ENCODE measurements at places on chromosomes 3 and 15. TPM values are rescaled to one million over a fixed set of nuclear protein-coding genes. Genes with fewer than 3 reads are reported as not detected.

Gene FHIT
- total RNA-seq: 90.6 TPM

Gene SCAANT1
- total RNA-seq: 1.4 TPM

- no peaks in the 10 kb centered on the region for H3K36me3 ChIP-seq
- peaks cover under 1% of the 10 kb centered on the region for H3K27me3 ChIP-seq
- DNase-seq: no peak
- H3K27ac ChIP-seq: no peak overlapping the region
- no peak overlapping the region for H3K4me3 ChIP-seq
These were observed 47.6 kb downstream of the GAP43 start for GRCh38 chr3:115670911-115671310.

DNA sequence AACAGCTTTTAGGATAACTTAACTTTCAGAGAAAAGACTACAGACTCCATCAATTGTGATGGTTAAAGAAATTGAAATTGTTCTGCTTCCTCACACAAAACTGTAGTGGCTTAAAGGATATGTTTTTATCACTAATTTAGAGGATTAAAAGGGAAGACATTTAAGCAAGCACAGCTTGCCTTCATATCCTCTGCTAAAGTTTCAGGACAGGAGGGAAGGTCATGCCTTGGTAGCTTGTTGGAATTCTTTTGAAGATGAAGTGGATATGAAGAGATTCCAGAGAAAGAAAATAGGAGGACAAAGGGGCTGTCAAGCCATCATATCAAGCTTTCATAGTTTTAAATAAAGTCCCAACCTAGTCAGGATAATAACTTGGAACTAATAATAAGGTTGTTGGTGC is 33.1 kb downstream of the CCDC80 start:
- H3K27me3 ChIP-seq: peaks cover 9% of the 10 kb centered on the region
- H3K4me3 ChIP-seq: no peak overlapping the region
- H3K4me1 ChIP-seq: no peaks in the 10 kb centered on the region
- DNase-seq: no peak
- H3K36me3 ChIP-seq: no peaks in the 10 kb centered on the region
- no peak overlapping the region for H3K27ac ChIP-seq

Gene SIDT1
- 28.8 TPM for total RNA-seq

- DNase-seq: no peak
- no peaks in the 10 kb centered on the region for H3K27me3 ChIP-seq
- H3K36me3 ChIP-seq: no peaks in the 10 kb centered on the region
- H3K4me1 ChIP-seq: no peaks in the 10 kb centered on the region
- no peak overlapping the region for H3K4me3 ChIP-seq
These were observed 160.2 kb upstream of the LRRN1 start for GRCh38 chr3:3639078-3639477.

DNA sequence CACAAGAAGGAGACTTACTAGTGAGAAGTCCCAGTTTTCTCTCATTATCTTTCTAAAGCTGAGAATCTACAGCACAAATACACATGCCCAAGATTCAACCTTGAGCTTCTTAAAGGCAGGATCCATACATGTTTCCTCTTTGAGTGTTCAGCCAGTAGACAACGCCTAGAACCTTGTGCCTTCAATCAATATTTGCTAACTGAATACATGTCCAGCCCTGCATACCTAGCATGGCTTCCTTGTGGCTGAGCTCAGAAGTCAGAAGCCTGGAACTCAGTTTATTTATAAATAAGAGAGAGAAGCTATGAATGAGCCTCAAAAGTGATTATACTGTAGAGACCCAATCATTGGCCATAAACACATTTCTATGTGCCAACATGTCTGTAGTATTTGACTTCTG is 43.5 kb downstream of the ACP3 start:
- H3K27ac ChIP-seq: no peak overlapping the region
- H3K4me1 ChIP-seq: no peaks in the 10 kb centered on the region
- peaks cover 3% of the 10 kb centered on the region for H3K27me3 ChIP-seq
- DNase-seq: no peak
- no peak overlapping the region for H3K4me3 ChIP-seq

GRCh38 chr15:64909546-64909945 is 2.2 kb upstream of the ANKDD1A start:
- H3K36me3 ChIP-seq: no peaks in the 10 kb centered on the region
- no peak for DNase-seq
- peaks cover 21% of the 10 kb centered on the region for H3K4me1 ChIP-seq
- peaks cover 6% of the 10 kb centered on the region for H3K27me3 ChIP-seq

DNA sequence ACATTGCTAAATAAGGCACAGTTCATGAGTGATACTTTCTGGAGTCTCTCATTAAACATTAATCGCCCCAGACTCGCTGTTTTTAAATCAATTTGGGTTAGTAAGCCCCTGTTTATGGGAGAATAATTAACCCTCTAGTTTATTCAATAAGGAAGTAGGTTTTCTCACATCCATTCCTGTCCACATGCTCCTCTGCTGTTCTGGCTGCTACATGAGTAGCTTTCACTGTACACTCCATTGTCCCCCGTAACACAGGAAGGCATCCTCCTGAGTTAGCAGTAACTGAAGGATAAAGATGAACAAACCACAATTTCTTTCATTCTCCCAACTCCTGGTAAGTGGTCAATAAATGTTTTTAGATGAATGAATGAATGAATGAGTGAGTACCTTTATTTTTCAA is 378.5 kb downstream of the DIPK2A start:
- no peak for DNase-seq
- no peaks in the 10 kb centered on the region for H3K36me3 ChIP-seq
- no peaks in the 10 kb centered on the region for H3K27me3 ChIP-seq
- H3K27ac ChIP-seq: no peak overlapping the region

Measured in CD4-positive, alpha-beta T cell (primary cell).